Nucleus accumbens (tissue), 56 donors: ENCODE measurements at places on chromosomes 5 and 9.

GRCh38 chr9:117734082-117734481, 29.9 kb downstream of the TLR4 start:
- DNase-seq: no peak

- DNase-seq: no peak
These were observed 207.6 kb downstream of the FSTL4 start for GRCh38 chr5:133404724-133405123.

DNA sequence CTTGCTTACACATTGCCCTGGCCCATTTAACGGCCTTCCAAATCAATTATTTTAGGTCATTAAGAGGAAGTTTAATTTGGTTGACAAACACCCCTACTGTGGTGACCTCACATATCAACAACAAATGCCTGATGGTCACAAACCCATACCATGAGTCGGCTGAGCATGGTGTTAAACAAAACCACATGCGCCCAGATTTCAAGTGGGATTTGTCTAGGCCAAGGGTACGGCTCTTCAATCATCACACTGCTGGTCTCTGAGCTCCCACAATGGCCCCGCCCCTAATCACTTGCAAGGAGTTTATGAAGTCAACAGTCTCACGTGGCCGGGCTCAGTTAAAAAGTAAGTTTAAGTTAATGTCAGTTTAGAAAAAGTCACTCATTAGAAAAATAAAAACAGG, 243.8 kb downstream of the CRB2 start:
- DNase-seq: no peak

DNA sequence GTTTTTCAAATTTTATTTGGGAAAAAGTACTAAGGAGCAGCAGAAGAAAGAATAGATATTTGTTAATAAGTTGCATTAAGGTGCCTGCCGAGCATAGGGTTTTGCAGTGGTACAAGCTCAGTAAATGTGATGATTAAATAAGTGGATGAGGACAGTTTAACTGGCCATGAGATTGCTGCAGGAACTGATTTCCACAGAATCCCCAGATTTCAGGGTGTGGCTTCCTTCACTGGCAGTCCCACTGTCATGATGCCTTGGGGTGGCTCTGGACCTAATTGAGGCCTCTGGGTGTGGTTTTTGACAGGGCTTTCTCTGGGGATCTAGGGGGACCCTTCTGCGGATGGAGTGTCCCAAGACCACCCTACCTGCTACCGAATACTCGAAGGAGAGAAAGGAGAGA, 1.4 kb downstream of the PHF24 start:
- DNase-seq: no peak

GRCh38 chr9:77969083-77969482, 62.5 kb downstream of the GNAQ start:
- no peak for DNase-seq

- DNase-seq: no peak
These were observed 22.4 kb upstream of the FCN2 start for GRCh38 chr9:134858051-134858841.
